ENCODE measurements at places on chromosomes 6 and 20.
A peak's percentile ranks its signal among the peaks of the same experiment; 100 is the strongest.

DNA sequence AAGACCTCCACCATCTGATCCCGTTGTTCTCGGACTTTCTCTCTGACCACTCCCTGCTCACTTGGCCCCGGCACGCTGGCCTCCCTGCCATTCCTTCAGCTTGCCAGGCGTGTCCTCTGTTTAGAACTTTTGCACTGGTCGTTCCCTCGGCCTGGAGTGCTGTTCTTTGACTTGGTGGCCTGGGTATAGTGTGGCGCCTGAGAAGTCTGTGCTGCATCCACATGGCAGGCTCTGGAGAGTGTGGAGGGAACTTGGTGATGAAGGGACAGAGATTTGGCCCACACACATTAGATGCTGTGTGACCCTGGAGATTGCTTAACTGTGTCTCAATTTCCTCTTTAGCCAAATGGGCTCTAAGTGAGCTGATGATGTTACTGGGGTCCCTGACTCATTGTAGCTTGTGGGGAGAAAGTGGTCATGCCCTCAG is 13.0 kb upstream of the TGM2 start:
- DNase-seq = no peak

DNA sequence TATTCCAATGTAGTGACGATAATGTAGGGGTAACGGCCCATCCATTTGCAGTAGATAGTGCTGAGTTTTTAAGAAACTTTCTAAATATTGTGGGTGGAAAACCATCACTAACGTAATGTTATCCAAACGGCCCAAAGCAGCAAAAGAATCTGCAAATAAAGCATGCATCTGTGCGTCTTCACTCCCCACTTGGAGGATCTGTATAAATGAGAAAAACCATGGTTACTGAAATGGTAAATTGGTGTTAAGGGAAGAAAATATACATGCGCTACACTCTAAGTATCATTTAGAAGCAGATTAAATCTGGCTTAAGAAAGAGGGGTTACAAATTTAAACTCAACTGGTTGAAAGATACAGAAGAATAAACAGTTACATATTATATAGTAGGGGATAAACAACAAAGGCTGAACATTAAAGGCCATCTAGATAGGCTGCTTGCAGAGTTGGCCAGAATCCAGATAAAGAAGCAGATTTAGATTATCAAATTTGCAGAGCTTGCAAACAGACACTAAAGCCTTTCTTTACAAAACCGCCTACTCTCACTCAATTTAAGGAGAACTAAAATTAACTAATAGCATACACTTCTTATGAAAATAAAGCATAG is 93.3 kb downstream of the SESN1 start:
- DNase-seq = no peak

GRCh38 chr6:42509765-42510164 is 54.1 kb upstream of the UBR2 start:
- peak; percentile 62 for DNase-seq

DNA sequence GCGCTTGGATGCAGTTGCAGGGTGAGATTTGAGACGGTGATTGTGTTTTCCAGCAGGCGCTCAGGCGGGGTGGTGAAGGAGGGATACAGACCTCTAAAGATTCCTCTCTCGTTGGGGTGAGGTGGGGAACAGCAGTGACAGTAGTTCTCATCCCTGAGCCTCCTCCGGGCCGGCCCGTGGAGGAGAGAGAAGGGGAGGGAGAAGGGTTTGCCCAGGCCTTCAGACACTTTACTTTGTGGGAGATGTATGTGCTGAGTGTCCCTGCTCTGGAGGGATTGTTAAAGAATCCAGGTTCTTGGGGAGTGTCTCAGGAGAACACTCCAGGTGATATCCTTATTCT is 41.0 kb downstream of the PSMB9 start:
- DNase-seq = peak; percentile 10

- DNase-seq = no peak
Observed at GRCh38 chr6:13239530-13240455, 88.5 kb downstream of the TBC1D7 start.

- no peak for DNase-seq
Observed at GRCh38 chr6:17863901-17864754, 123.3 kb downstream of the KIF13A start.

DNA sequence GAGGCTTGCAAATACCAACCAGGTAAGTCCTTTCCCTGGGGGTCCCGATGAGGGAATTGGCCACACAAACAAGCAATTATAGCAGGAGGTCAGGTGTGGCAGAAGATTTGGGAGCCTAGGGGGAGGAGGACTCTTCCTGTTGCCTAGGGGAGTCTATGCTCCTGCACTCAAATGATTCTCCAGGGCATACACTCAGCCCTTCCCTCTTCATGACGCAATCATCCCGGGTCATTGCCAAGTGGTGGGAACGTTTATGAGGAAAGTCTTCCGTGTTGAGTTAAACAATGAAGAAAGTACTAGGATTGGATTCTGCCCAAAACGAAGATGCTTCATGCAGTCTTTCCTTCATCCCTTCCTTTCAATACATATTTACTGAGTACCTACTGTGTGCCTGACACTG is 186.5 kb upstream of the TSHZ2 start:
- no peak for DNase-seq

DNA sequence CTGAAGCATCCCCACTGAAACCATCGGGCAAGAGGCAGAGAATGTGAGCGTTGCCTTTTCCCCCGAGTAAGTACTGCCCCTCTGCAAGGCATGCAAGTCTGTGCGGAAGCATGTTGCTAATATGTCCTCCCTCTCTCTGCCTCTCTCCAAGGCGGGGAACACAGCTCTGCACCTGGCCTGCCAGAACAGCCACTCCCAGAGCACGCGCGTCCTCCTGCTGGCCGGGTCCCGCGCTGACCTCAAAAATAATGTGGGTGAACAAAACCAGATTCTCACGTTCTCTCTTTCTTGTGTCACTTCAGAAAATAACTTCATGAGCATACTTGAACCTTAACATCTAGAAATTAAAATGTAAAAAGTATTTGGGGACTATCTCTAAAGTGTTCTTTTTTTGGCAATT is 26.4 kb downstream of the LYRM2 start:
- DNase-seq = no peak

DNA sequence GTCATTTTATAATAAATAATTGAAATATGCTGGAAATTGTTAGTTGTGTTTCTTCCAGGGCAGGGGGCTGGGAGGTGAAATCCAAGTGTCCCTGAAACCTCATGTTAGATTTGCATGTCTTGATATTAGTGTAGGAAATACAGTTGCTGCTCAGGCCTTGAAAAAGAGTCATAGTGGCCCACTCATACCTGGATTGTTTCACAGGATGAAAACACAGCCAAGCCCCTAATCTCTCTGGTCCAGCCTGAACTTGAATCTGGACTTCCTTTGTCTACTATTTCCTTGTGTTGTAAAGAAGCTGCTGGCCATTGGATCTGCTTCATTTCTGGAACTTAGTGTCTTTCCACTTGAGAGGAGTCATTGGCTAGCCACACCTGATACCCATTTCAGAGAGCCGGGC is 108.8 kb upstream of the JARID2 start:
- peak; percentile 48 for DNase-seq

- DNase-seq = peak; percentile 61
Observed at GRCh38 chr6:75893058-75893775, 144.2 kb downstream of the MYO6 start.

DNA sequence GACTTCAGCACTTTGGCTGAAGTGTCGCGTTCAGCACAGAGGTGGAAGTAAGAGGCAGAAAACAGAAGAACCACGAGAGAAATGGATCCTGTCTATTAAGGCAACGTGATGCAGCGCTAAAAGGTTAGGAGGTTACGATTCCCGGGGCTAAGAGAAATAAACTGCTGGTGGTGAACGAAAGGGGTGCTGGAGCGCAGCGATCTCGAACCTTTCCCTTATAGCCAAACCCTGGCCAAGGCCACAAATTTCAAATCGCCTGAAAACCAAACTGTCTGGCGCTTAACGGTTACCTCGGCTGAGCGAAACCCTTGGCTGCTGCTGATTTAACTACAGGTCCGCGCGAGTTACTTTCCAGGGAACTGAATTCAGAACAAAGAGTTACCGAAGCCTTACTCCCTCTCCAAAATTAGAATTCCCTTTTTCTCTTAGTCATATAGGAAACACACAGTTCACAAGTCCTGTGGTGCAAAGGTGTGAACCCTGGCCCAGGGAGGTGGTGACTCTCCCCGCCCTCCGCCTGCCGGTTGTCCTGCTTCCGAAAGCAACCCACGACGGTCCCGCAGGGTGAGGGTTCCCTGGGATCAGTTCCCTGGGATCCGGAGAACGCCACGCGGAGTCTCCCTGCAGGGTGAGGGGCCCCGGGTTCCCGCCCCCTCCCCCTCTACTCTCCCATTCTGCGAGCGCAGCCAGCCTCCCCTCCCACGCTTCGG is 1.3 kb upstream of the SLC35D3 start:
- DNase-seq = no peak

DNA sequence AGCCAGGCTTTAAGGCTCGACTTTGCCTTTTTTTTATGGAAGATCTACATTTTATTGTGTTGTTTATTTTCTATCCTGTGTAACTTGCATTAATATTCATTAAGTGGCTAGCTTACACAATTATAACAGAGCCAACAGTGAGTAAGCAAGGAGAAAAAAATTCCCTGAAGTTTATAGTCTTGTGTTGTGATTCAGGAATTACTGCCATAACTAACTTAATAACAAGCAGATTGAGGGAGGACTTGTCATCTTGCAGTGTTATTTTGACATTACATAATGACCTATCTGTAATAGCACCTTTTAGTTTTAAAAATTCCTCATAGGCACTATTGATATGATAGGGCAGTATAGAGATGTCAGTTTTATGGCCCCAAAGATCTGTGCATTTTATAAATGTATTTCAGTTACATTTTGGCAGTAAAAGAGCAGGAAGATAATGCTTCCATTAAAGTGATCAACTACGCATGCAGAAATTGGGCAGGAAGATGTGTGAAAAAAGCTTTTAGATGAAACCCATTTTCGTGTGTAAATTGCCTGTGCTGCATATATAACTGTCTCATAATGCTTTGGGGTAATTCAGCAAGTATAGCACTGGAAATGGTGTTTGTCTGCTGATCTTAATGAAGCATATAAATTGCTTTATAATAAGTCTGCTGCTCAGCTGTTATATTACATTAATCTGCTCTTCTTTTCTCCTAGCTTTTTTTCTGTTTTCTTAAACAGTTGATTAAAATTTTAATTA is 123.0 kb downstream of the SMAP1 start:
- no peak for DNase-seq

DNA sequence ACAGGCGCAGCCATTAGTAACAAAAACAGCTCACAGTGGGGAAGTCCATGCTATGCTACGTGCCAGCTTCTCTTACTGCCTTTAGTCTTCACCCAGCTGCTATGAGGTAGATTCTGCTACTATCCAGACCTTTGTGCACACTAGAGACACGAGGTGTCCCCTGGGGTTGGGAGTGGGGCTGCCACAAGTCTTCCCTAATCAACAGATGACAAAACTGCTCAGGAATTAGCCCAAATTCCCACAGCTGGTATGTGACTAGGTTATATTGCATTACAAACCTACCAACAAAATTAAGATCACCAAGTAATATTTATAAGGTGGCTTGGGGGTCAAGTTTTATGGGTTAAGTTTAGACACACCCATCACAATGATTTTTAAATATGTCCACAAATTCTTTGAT is 63.3 kb downstream of the PSMB1 start:
- no peak for DNase-seq

DNA sequence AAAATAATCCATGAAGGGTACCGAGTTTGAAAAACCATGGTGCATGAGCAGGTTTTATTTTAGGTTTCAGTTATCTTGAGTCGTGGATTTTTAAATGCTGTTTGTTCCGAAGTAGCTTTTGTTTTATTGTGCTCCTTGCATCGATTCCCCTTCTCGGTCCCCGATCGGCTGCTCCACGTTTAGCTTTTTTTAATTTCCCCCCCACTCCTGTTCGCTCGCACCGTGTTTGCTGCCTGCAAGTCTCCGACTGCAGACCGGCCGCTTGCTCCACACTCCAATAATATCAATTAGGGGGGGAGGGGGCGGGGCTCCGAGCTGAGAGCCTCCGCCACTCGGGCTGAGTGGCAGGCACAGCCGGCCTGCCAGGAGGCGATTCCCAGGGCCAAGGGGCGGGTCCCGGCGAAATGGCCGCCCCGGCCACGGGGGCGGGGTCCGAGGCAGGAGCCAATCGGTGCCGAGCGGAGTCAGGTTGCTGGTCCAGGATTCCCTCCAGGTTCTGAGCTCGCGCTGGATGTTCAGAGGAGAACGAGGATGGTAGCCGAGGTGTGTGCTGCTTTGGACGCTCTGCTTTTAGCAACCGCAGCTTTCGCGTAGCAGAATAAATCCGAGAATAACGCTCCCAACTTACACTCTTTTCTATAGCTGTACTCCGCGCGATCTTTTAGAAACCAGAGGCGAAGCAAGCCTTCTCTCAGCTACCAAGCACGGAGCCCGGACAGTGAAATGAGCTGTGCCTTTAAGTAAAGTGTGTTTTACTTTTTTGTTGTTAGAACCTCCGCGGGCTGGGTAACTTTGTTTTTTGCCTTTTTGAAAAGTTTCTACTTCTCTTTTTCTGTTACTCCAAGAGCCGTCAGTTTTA is at the start of gene EPHA7:
EPHA7 (minus strand) TSS at position 256 of the 859 bp plus-strand sequence; CDS start at position 38, 218 bp downstream.
- DNase-seq = peak; percentile 68

- DNase-seq = no peak
Observed at GRCh38 chr20:10276878-10277580, 58.4 kb downstream of the SNAP25 start.

GRCh38 chr20:61762167-61762710 is 303.4 kb downstream of the TAF4 start:
- DNase-seq = no peak

GRCh38 chr6:70292193-70292592 is 10.7 kb downstream of the COL9A1 start:
- DNase-seq = no peak

- no peak for DNase-seq
Observed at GRCh38 chr6:145155873-145156782, 579.2 kb downstream of the EPM2A start.

DNA sequence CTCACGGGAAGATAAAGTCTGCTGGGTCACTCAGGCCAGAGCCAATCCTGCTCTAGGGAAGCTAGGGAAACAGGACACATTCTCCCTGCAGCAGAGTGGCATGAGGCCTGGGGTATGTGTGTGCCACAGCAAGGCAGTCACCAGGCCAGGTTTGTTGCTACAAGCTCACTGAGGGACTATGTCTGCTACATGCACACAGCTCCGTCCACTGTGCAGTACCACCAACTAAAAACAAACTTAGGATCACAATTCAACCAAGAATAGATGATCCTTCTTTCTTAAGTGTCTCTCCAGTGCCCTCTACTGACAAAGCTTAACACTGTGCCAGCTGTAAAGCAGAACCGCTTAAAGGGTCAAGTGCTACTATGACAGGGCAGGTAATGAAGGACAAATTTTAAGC is 192.5 kb downstream of the PTPRK start:
- DNase-seq = peak; percentile 67

- DNase-seq = no peak
Observed at GRCh38 chr6:51094271-51094670, 275.6 kb downstream of the TFAP2B start.
